ENCODE measurements at places on chromosomes 5 and 9.

DNA sequence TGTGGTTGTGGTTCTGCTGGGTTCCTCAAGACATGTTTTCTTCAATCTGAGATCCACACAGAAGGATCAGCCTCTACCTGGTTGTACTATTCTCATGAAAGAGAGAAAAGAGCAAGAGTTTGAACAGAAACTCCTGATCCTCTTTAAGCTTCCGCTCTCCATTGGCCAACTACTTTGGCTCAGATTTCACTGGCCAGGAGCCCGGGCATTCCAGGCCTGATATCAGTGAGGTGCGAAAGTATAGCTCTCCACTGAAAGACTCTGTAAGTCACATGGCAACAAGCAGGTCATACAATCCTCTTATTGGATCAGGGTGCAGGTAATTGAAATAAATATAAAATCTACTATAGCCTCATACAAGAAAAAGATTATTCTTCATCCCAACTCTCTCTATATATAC lies 920.5 kb downstream of the TLE4 start:
- DNase-seq, result peak; percentile 87

DNA sequence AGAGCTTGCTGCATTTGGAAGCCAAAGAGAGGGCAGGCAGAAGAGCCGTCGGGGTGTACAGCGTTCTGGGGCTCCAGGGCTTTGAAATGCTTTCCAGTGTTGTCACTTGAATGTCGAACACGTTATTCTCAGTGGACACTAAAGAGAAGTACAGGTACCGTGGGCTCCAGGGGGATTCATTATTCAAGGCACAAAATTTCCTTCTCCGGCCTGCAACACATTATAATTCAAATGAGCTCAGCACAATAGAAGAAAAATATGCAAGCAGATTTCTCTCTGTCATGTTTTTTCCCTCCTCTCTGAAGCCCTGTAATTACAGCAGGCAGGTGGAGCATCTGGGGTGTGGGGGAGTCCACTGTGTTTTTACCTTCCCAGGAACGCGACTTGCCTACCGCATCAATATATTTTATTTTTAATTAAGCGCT lies 293.1 kb downstream of the ZSWIM6 start:
- DNase-seq, result no peak

- DNase-seq, result no peak
These were observed 878.2 kb downstream of the MAT2B start for GRCh38 chr5:164383662-164384061.

DNA sequence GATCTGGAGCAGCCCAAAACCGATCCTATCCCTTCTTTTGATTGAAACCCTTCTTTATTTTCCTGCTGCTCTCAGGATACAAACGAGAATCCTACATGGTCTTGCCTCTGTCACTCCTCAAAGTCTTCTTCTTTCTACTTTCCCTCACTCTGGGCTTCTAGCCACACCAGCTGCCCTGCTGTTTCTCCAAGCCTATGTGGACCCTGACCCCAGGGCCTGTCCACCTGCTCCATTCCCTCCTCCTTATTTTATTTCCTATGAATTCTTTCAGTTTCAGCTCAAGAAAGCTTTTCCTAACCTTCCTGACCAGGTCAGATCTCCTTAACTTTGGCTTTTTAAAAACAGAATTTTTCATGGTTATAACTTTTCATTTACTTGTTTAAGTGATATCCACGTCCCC lies 141.0 kb downstream of the ARHGAP26 start:
- DNase-seq, result no peak

GRCh38 chr9:86767373-86767772 lies 179.9 kb downstream of the GAS1 start:
- DNase-seq, result peak; percentile 36

- DNase-seq, result no peak
These were observed 158.1 kb upstream of the IER5L start for GRCh38 chr9:129336130-129336528.

DNA sequence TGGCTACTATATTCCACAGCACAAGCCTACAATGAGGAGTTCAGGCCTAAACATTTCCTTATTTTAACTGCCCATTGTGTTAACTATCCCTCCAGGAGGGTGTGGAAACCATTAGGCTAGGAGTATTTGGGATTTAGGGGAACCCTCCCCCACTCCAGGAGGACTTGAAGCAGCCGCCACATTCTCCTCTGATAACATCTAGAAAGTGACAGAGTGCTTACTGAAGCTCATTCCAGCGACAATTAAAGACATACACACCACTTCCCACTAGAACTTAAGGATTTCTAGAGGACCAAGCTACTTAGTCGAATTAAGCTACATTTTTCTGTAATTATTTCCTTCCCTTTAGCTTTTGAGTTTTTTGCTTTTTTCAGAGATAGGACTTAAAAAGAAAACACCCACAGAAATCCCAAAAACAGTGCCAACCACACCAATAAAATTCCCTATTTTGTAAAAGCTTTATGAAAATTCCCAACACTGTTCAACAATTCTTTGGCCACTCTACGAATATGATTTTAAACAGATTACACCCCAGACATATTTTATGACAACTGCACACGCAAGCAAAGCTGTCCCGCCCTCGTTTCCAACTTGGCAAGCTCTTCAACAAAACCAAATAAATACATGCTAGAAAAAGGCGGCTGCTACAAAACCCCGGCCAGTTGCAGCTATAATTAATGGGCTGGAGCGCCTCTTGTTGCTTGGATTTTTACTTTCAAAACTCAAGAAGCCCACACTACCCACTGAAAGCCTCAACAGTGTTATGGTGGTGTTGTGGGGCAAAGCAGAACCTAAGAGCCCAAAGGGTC lies 4.5 kb downstream of the ROR2 start:
- DNase-seq, result no peak

DNA sequence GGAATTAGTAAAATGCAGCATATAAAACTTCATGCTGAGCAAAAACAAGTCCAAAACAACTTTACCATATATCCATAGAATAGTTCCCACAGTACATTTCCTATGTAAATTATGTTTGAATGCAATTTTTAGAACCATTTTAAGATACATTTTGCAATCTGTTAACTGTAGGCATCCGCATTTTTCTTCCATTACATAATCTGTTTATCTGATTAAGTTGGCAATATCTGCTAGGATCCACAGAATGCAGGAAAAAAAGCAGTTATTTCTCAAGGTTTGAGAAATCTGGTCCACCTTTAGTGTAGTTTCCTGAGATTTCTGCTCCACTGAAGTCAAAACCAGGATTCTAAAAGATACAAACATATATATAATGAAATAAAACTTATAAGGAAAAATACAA lies 6.2 kb downstream of the NUDCD2 start:
- no peak for DNase-seq

- DNase-seq, result no peak
These were observed 98.2 kb downstream of the CSNK1G3 start for GRCh38 chr5:123610209-123610608.

DNA sequence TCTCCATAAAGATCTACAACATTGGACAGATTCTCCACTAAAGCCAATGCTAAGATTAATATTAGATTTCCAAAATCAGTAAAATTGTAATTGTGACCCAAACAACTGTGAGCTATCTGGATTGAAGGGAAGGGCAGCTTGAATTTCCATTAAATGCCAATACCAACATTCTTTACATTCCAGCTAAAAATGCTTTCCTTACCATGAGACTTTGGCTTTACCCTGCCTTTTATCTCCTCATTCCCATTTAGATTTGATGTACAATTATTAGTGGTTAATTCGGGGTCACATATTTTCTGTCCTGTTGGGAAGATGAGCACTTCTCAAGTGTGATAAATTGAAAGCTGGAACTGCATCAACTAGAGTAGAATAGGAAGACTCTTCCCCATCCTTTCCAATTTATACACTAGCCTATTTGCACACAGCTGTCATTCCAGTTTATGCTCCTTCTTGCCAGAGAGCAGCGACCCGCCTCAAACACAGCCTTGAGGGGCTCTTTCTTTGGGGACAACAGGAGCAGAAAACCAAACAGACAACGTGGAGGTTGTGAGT lies 33.1 kb upstream of the MYOT start:
- no peak for DNase-seq

DNA sequence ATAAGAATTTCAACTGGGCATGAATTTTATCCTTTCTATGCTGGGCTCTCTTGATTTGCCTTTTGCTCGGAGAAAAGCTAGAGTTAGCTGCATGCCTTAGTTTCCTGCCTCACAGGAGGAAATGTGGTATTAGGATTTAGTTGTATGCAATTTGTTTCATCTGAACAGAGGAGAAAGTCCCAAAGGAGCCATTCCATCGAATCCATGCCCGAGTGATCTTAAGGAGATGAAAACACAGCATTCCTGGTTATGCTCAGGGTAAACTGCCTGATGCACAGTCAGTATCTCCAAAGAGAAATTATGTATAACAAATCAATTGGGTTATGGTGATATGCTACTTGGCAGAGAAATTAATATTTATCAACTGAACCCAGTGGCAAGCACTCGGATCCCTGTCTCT lies 51.1 kb downstream of the TTC1 start:
- DNase-seq, result no peak

DNA sequence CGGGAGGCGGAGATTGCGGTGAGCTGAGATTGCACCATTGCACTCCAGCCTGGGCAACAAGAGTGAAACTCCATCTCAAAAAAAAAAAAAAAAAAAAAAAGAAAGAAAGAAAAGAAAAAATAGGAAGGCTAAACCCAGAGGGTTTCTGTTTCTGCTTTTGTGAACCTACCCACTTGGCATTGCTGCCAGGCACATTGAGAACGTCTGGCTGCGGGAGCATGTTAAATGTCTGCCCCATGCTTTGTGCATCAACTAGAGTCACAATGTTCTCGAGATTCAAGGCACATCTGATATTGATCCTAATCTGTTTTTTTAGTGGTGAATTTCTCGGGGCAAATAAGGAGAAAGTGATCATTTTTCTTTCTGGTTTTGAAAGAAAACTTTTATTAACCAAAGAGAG lies 2.8 kb downstream of the SLC25A25 start:
- DNase-seq, result no peak

- no peak for DNase-seq
These were observed 4.0 kb downstream of the ELL2 start for GRCh38 chr5:95957561-95958203.

DNA sequence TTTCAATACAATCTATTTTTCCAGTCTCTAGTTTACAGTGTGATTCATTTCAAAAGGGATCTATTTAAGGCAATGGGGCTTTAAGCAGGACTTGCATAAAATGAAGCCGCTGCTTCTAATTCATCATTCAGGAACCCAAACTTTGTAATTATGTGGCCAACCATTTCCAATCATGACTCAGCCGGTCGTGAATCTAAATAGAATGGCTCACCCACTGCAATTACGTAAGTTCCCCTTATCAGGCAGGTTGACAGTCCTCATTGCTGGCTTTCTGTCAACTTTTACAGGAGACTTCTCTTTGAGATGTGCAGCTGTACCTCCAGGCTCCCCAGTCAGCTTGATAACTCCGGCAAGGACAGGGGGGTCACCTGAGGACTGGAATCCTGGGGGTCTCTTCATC lies 152.8 kb upstream of the DAP start:
- DNase-seq, result peak; percentile 43

- no peak for DNase-seq
These were observed 170.1 kb downstream of the ICE1 start for GRCh38 chr5:5592541-5592940.

- DNase-seq, result no peak
These were observed 184.0 kb downstream of the SEMA5A start for GRCh38 chr5:9361835-9362234.

DNA sequence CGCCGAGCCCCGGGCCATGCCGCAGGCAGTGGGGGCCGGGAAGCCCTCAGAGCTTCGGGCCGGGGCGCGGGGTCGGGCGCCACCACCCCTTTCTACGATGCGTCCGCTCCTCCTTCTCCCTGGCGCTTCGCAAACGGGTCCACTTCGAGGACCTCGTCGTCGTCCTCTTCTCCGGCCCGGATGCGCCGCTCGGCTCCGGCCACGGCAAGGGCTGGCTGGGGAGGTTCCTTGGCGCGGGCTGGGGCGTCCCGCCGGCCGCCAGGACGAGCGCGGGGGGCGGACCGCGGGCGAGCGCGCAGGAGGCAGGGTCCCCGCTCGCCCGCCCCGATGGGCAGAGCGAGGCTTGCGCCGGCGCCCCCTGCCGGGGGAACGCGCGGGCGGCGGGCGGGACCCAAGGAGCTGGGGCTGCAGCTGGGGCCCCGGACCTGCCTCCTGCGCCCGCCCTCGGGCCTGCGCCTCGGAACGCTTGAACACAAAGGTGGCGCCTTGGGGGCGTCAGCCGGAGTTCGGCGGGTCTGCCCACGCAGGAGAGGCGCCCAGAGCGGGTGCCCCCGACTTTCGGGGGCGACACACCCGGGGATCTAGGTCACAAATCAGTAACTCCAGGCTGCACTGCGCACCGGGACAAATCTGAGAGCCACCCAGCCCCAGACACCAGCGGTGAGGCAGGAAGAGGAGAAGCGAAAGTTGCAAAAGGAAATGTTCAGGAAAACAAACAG lies at the start of gene ROR2:
ROR2 (minus strand) TSS at position 283 of the 719 bp plus-strand sequence.
- DNase-seq, result no peak

DNA sequence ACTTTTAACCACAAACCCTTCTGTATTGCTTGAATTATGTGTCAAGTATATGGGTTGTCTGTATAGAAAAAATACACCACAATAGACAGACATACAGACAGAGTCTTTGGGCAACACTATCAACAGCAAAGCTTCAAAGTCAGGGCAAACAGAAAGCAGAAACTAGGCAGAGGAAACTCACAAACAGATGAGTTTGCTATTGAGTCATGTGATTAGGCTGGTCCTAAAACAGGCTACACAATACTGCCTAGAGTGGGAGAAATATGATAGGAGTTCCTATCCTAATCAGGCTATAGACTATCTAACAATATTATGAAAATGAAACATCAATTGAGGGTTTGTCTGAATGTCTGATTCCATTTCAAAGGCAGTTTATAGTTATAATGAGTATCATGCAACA lies 156.4 kb downstream of the EDIL3 start:
- DNase-seq, result no peak

GRCh38 chr5:88515881-88516819 lies 247.5 kb upstream of the TMEM161B start:
- DNase-seq, result no peak

GRCh38 chr5:10654566-10654965 lies 90.7 kb downstream of the ANKRD33B start:
- no peak for DNase-seq

DNA sequence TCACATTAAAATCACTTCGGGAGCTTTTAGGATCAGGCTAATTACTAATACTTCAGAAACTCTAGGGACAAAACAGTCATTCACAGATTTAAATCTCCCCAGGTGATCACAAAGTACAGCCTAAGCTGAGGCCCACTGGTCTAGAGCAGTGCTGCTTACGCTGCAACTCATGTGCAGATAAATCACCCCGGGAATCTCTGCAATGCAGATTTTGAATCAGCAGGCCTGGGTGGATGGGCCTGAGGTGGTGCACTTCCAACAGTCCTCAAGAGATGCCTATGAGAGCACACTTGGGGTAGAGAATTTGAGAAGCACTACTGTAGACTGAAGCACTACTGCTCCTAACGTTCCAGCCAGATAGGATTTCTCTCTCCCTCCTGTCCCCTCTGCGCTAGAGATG lies 28.4 kb downstream of the CSF1R start:
- DNase-seq, result peak; percentile 95

GRCh38 chr5:168006456-168007130 lies 284.9 kb upstream of the WWC1 start:
- DNase-seq, result no peak

DNA sequence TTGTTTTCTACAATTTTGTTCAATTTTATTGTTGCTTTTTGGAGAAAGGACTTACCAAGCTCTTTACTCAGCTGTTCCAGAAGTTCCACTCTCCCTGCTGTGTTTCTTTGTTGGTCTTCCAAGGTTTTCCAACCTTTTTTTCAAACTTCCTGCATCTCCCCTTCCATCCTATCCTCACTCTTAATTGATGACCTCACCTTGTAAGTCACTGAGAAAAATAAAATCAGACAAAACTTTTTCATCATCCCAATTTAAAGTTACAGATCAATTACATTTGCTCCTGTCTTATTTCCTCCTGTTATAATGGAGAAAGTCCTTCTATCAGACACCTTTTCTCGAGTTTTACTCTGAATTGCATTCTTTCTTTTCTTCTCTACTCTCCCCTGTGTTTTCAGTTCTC lies 121.1 kb downstream of the DMXL1 start:
- DNase-seq, result no peak

Measured in retinal pigment epithelial cell (primary cell).